ENCODE measurements at places on chromosomes 6 and 20. TPM values are rescaled to one million over a fixed set of nuclear protein-coding genes. Genes with fewer than 3 reads are reported as not detected.

Gene SLA2
- total RNA-seq: not detected

Gene DNMT3B
- 18.2 TPM for total RNA-seq

DNA sequence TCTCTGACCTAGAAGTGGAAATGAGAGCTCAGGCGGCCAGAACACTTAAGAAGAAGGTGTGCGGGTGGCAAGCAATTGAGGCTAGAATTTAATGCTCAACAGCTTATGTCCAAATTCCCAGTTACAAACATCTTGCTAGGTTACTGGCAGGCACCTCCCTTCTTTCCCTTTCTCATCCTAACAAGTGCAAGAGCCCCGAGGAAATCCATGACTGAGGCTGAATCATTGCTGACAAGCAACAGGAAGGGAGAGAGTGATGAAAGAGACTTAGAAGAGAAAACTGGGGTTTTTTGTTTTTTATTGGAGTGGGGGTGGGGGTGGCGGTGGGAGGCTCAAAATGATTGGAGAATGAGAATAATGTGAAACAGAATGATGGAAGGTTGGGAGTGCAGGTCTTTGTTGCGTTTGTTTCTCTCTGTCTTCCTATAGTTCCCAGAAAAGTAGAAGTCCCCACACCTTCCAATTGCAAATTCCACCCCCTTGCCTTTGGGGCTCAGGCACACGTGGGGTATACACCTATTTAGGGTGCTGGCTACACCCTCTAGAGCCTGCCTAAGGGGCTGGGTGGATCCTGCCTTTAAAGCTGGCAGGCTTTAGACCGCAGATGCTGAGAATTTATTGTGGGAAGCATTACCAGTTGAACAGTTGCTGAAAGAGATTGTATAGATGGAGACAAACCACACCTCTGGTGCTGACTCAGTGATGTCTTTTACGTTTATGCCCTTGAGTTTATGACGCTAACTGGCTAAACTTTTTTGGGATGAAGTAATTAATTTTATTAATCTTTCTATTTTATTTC lies 1.4 kb downstream of the FAM83B start:
- DNase-seq: no peak

- DNase-seq: no peak
These were observed 156.3 kb downstream of the FOXA2 start for GRCh38 chr20:22428051-22428450.

DNA sequence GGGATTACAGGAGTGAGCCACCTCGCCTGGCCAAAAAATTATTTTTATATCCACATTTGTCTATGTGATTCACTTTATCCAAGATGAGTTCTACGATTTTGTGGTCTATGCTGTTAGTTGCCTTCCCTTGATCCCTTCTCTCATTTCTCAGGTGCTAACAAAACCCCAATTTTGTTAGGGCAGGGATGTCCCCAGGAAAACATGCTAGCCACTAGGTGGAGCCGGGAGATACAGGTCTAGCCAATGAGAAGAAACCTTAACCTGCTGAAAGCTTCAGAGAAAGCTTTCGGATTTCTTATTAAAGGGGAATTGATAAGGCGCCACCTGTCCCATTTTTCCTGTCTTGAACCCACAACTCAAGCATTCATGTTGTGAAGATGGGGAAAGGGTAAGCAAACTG lies 167.4 kb upstream of the OLIG3 start:
- DNase-seq: no peak

DNA sequence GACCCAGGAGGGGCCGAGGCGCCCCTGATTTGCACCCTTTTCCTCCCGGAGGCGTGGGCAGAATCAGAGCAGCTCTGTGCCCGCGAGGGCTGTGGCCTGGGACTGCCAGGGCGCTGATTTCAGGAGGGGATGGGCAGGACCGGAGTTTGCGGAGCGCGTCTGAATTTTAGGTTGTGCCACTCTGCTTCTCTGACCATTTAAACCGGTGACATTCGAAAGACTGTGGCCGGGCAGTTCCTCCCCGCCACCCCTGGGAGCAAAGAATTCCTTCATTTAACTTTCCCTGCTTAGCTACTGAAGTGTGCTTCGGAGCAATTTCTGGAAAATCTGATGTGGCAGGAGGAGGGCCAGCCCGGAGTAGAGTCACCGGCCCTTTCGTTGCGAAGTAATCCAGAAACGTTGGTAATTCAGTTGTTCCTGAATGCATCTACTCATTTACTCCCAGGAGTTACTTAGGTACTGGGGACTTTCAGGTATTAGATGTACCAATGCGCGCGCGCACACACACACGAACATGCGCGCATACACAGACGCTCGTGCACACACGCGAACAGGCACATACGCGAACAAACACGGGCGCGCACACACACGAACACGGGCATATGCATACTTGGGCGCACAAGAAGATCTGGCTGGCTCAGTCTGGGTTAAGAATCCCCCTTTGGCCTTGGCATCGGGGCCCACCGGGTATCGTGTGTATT lies 568 bp downstream of the CCDC170 start:
- no peak for DNase-seq

All from type B pancreatic cell (in vitro differentiated cells).